ENCODE measurements at places on chromosomes 2 and 18.
A peak's percentile ranks its signal among the peaks of the same experiment; 100 is the strongest.

GRCh38 chr18:424668-425067, 75.8 kb downstream of the COLEC12 start:
- no peak for DNase-seq

DNA sequence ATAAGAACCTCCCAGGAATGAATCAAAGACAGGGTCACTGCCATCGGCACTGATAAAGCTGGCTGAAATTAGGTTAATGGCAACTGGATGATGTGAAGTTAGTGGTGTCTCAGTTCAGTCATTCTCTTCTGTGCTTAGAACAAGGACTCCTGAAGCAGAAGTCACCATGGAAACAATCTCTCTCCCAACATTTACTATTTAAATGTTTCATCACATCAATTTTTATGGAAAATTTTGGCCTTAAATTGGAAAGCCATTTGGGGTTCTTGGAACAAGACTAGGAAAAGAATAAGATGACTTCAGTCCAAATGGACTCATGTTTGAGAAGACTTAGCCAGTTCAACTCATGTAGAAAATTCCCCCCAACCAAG, 15.5 kb upstream of the ARL5A start:
- DNase-seq: no peak

GRCh38 chr2:27664154-27664574, 475 bp downstream of the SLC4A1AP start:
- peak; percentile 63 for DNase-seq

DNA sequence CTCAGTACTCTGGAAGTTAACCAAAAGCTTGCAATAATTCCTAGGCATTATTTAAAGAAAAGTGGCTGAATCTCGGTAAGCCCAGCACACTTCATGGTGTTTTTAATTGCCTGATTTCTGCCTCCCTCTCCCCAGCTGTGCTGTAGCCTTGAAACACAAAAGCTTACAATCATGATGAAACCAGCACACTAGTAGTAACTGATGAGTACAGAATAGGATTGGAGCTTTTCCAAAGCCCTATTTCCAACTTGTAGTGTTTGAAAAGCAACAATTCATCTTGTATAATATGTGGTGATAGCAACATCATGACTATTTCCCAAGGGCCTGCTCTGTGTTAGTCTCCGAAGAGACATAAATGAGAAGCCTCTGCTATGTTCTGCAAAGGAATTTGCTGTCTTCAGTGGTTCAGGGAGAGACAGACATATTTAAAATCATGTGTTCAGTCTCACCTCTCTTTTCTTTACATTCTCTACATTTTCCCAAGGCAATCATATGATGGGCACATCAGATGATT, 1015.0 kb downstream of the BCL11A start:
- no peak for DNase-seq

GRCh38 chr2:24906466-24906865, 13.6 kb downstream of the ADCY3 start:
- DNase-seq: no peak

DNA sequence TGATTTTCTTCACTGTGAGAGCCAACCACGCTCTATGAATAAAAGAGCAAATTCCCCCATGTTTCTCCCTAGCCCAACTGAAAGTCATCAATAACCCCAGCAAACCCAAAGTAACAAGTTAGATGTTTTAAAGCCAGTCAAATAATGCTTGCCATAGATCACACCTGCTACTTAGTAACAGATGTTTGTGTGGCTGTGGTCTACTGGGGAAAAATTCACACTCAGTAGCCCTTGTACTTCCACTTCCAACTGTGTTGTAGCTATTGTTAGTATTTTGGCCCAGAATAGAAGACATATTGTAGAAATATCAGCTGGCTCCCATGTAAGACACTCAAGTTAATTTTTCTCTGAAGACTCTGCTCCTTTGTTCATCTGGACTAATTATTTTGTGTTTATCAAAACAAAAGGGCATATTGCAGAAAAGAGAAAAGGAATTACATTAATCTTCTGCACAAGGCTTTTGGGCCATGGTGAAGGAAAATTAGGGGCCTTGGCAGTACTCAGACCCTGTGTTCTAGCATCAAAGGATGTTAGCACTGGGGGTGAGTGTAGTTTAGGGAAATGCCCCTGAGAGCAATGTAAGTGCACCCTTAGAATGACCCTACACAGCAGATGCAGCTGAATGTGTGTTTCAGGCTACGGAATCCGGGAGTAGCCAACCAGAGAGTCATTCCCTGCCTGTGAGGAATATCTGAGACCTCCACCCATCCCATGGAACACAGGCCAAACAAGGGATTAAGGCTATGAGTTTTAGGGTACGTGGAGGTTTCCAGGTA, 521.9 kb downstream of the EPHA4 start:
- no peak for DNase-seq

DNA sequence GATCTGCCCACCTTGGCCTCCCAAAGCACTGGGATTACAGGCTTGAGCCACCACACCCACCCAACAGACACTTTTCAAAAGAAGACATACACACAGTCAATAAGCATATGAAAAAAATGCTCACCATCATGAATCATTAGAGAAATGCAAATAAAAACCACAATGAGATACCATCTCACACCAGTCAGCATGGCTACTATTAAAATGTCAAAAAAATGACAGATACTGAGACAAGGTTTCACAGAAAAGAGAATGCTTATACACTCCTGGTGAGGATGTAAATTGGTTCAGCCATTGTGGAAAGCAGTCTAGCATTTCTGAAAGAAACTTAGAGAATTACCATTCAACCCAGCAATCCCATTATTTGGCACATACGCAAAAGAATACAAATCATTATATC, 1947.2 kb downstream of the SUCLG1 start:
- no peak for DNase-seq

GRCh38 chr2:23788100-23788499, 138.8 kb downstream of the ATAD2B start:
- no peak for DNase-seq

GRCh38 chr18:75261430-75262223, 51.0 kb downstream of the TSHZ1 start:
- DNase-seq: peak; percentile 35

DNA sequence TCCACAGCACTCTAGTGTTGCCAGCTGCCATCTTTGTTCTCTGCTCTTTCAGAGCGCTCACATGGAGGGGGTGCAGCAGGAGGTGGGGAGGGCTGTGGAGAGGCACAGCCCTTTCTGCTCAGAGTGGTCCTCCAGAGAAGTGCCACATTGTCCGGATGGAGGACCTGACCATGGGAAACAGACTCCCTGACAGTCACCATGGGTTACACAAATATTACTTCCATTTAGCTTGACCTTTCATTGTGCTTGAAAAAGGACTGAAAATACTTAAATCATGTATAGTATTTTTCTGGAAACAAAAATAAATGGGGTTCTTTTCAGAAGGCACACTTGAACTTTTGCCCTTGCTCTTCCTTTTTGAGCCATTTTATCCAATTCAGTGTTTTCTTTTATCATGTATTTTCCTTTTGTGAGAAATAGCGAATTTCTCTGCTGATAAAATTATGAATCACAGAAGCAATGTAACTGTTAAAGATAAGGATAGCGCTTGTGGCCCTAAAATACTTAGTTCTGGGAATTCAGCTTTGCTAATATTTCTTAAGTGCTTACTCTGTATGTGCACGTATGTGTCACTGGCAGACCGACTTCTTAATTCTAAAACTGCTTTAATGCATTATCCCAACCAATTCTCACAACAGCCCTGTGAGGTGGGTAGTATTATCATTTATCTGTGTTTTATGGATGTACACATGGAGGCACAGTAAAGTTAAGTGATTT, 34.2 kb downstream of the SPATS2L start:
- no peak for DNase-seq

DNA sequence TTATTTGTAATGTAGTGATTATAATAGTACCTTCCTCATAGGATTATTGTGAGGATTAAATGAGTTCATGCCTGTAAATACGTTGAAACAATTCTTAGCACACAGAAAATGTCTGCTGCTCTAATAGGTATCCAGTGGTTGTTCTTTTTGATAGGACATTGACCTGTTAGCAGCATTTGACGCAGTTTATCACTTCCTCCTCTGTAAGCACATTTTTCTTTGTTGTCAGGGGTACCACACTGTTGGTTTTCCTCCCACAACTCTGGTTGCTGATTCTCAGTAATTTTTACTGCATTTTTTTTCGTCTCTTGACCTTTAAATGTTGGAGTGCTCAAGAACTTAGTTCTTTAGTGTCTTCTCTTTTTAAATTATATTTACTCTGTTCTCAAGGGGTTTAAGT, 15.4 kb downstream of the PPM1B start:
- DNase-seq: no peak

DNA sequence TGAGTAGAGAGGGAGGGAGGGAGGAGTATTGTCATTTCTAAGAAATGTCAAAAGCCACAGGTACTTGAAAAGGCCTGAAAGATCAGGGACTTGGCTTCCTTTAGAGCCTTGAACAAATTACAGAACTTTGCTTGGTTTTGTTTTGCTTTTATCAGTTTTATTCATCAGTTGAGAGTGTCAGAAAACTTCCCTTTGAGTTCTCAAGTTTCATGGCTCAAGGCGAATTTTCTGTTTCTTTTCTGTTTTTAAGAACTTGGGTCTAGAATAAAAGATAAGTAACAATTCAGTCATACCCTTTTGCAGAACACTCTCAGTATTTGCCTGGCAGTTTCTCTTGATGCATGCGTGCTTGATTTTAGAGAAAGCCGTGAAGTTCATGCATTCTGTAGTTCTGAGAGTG, 531.9 kb downstream of the PARD3B start:
- DNase-seq: no peak

- DNase-seq: no peak
Observed at GRCh38 chr2:192615105-192615504, 420.4 kb upstream of the TMEFF2 start.

- no peak for DNase-seq
Observed at GRCh38 chr2:65649811-65650589, 217.6 kb upstream of the SPRED2 start.

DNA sequence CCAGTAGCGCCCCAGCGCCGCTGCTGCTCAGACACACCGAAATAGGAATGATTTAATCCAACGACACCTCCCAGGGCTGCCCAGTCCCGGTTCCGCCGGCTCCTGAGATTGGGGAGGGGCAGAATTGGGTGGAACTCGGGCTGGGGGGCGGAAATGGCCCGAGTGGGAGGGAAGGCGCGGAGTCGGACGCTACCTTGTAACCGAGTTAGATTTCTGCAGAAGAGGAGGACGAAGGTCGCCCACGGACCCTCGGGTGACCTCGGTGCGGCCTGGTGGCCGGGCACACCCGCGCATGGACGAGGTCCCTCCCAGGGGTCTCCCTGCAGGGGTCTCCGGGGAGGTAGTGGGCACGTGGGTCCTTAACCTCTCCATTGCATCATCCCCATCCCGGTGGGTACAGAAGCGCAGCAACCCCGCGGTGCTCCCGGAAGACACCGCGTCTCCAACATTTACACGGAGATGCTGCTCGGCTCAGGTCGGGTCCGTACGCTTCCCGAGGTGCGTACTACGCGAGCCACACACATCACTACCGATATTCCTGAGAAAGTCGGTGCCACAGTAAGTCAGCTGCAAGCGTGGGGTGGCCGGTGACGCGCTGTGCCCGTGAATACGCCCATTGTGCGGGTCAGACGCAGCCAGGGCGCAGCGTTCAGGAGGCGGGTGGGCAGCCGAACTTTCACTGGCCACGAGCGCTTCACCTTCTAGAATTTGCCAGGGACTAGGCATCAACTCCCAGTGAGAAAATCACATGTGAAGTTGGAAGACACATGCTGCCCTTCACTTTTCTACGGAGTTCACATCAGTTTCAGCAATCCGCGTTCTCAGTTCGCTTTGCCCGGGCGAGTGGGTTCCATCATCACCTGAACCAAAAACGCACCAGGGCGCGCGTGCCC, 3.0 kb downstream of the ZNF516 start:
- peak; percentile 26 for DNase-seq

DNA sequence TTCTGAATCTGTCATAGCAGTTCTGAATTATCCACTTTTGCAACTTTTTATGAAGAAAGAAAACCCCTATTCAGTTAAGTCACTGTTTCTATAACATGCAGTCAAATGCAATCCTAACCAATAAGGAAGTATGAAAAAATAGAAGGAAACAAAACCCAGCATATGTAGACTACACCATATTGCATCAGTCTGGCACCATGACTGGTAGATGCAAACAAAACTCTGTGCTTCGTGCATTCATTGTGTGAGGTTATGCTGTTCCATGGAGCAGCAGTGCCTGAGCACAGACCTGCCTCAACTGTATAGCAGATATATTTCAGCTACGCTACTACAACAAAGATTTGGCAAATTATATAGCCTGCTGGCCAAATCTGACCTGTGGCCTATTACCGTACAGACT, 325.5 kb downstream of the LRP1B start:
- no peak for DNase-seq

DNA sequence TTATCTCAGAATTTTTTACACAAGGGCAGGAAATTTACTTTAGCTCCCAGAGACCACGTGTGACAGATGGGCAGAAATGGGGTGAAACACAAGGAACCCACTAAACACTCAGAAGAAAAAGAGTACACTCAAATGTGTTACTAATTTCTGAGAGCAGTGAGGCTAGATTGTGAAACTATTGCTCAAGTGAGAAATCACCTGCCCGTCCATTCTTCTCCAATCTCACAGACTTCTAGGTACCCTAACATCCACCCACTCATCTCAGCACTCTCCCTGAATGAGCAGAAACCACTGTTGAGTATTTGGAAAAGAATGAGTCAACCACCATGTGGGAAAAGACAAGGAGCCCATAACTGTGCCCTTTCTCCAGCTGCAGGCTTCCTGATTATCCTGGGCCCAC, 293.0 kb upstream of the CDH2 start:
- DNase-seq: no peak

GRCh38 chr2:529424-529823, 147.8 kb downstream of the TMEM18 start:
- peak; percentile 54 for DNase-seq

DNA sequence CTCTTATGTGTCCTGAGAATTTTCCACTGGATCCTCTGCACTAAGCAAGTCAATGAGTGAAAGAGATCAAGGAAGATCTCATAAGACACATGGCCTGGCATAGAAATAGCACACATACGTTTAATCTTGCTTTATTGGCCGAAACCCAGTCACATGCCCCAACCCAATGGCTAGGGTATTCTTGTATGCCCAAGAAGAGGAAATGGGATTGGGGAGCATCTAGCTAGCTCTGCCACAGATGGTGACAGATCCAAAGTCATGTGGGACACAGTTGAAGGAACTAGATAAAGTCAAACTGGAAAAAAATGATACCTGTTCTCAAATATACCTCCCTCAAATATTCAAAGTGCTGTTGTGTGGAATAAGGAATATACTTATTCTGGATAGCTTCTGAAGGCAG, 74.7 kb downstream of the CD28 start:
- no peak for DNase-seq

DNA sequence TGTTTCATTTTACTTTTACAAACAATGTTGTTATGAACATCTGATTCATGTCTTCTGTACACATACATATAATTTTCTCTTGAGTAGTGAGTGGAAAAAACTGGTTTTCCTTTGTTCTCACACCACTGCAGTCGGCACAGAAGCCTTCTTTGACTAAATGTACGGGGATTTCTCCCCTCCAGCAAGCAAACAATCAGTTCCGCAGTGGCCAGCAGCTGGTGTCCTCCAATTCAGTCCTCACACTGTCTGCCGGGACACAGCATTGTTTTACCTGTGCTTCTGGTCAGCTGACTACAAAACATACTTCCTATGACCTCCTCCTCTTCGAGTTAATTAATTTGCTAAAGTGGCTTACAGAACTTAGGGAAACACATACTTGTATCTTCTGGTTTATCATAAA, 202.8 kb downstream of the WDR7 start:
- no peak for DNase-seq

GRCh38 chr2:168589236-168590211, 133.5 kb downstream of the CERS6 start:
- no peak for DNase-seq
